Esophagus muscularis mucosa (tissue), 4 donors: ENCODE measurements at places on chromosomes 3 and 15. TPM values are rescaled to one million over a fixed set of nuclear protein-coding genes. Genes with fewer than 3 reads are reported as not detected.
A peak's percentile ranks its signal among the peaks of the same experiment; 100 is the strongest.

DNA sequence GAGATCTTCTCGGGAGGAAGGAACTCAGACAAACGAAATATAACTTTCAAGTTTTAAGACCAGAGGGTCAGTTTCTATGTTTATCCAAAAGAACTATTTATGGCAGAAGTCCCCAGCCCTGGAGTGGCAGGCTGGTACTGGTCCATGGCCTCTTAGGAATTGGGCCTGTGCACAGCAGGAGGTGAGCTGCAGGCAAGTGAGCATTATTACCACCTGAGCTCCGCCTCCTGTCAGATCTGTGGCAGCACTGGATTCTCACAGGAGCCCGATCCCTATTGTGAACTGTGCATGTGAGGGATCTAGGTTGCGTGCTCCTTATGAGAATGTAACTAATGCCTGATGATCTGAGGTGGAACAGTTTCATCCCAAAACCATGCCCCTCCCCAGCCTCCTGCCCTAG is 14.3 kb upstream of the HPS3 start:
- H3K27me3 ChIP-seq: no peaks in the 10 kb centered on the region
- no peaks in the 10 kb centered on the region for H3K36me3 ChIP-seq
- H3K4me1 ChIP-seq: peaks cover 12% of the 10 kb centered on the region
- H3K27ac ChIP-seq: no peak overlapping the region

DNA sequence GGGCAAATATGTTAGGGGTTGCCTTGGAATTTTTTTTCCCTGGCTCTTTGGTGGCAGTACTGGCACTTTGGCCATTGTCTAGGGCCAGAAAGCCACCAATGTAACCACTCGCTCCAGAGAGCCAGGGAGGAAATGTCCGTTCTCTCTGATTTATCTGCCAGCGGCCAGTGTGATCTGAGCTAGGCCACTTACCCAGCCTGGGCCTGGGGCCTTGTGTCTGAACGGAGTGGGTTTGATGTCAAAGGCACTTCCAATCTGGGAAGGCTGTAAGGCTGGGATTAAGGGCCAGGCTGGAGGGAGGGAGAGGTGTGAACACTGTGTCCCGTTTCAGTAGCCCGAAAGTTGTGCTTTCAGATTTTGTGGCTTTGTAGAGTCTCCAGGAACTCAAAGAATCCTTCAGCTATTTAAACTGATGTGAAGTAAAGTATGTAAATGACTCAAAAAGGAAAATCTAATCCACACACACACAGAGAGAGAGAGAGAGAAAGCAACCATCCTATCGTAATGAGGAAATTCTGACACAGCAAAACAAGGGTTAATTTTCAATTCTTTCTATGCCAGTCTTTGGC is 271.0 kb downstream of the PDZRN3 start:
- no peak overlapping the region for H3K27ac ChIP-seq
- H3K4me3 ChIP-seq: no peak overlapping the region
- H3K36me3 ChIP-seq: no peaks in the 10 kb centered on the region
- no peak for DNase-seq

DNA sequence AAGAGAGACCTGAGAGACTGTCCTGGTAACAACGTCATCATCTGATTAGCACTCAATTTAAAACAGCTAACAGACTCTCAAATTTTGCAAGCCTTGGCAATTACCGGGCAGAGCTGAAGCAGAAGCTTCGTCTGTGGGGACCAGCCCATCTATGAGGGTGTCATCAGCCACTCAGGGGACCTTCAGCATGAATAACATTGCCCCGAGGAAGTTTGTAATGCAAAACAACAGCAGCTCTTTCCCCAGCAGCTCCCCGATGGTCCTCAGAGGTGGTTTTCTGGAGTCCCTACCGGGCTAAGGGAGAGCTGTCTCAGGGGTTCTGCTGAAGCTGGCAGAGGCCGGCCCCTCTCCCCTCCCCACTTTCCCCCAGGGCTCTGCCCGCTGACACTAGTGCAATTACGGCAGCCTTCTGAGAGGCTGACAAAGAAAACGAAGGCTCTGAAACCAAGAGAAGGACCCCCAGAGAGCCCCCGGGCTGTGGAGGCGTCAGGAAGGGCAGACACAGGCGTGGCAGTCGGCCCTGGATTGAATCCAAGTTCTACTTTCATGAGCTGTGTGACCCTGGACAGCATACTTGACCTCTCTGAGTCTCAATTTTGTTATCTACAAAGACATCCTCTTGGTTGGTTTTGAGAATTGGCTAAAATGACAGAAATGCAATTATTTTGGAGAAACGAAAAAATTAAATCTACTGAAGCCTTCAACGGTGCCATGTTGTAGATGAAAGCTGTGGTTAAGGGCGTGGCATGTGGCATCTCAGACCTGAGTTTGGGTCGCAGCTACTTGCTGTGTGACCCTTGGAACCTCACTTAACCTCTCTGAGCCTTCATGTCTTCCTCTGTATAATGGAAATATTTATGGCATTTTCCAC is 102.1 kb upstream of the TLE3 start:
- no peak overlapping the region for H3K4me3 ChIP-seq
- peak overlapping the region; percentile 61 for H3K27ac ChIP-seq

GRCh38 chr3:195855471-195856409 is 44.0 kb upstream of the MUC4 start:
- H3K4me1 ChIP-seq: peaks cover 15% of the 10 kb centered on the region
- H3K4me3 ChIP-seq: no peak overlapping the region
- no peaks in the 10 kb centered on the region for H3K27me3 ChIP-seq
- no peaks in the 10 kb centered on the region for H3K36me3 ChIP-seq
- no peak overlapping the region for H3K27ac ChIP-seq

GRCh38 chr3:48514431-48515227 is 10.7 kb upstream of the SHISA5 start:
- DNase-seq: no peak
- H3K27me3 ChIP-seq: no peaks in the 10 kb centered on the region
- no peaks in the 10 kb centered on the region for H3K4me1 ChIP-seq
- no peaks in the 10 kb centered on the region for H3K36me3 ChIP-seq
- no peak overlapping the region for H3K27ac ChIP-seq

The C3orf62 gene
- 6.2 TPM for total RNA-seq

- peaks cover 85% of the 10 kb centered on the region for H3K4me1 ChIP-seq
- DNase-seq: no peak
- peak overlapping the region; percentile 77 for H3K27ac ChIP-seq
- H3K36me3 ChIP-seq: peaks cover 4% of the 10 kb centered on the region
These were observed 41.5 kb downstream of the MGLL start for GRCh38 chr3:127780536-127781400.

GRCh38 chr15:60353245-60353920 is 44.4 kb downstream of the ANXA2 start:
- DNase-seq: no peak
- H3K36me3 ChIP-seq: peaks cover 88% of the 10 kb centered on the region
- no peaks in the 10 kb centered on the region for H3K27me3 ChIP-seq
- H3K4me1 ChIP-seq: no peaks in the 10 kb centered on the region
- H3K27ac ChIP-seq: no peak overlapping the region

- peaks cover 24% of the 10 kb centered on the region for H3K4me1 ChIP-seq
- peak; percentile 98 for DNase-seq
- H3K27ac ChIP-seq: peak overlapping the region; percentile 89
- no peaks in the 10 kb centered on the region for H3K27me3 ChIP-seq
These were observed 13.7 kb downstream of the CAND2 start for GRCh38 chr3:12810013-12810780.

GRCh38 chr3:5677555-5677954 is 490.0 kb downstream of the EDEM1 start:
- DNase-seq: no peak
- no peaks in the 10 kb centered on the region for H3K27me3 ChIP-seq
- no peaks in the 10 kb centered on the region for H3K4me1 ChIP-seq
- no peak overlapping the region for H3K27ac ChIP-seq

The CDHR4 gene
- total RNA-seq: not detected

The NR1D2 gene
- total RNA-seq: 38.2 TPM
